Activated CD4-positive, alpha-beta memory T cell treated with anti-CD3 and anti-CD28 coated beads, Interleukin-2, amount 10 ng/mL, durations not matched to agents 7 days and 5 days (primary cell): ENCODE measurements at places on chromosomes 4 and X.

DNA sequence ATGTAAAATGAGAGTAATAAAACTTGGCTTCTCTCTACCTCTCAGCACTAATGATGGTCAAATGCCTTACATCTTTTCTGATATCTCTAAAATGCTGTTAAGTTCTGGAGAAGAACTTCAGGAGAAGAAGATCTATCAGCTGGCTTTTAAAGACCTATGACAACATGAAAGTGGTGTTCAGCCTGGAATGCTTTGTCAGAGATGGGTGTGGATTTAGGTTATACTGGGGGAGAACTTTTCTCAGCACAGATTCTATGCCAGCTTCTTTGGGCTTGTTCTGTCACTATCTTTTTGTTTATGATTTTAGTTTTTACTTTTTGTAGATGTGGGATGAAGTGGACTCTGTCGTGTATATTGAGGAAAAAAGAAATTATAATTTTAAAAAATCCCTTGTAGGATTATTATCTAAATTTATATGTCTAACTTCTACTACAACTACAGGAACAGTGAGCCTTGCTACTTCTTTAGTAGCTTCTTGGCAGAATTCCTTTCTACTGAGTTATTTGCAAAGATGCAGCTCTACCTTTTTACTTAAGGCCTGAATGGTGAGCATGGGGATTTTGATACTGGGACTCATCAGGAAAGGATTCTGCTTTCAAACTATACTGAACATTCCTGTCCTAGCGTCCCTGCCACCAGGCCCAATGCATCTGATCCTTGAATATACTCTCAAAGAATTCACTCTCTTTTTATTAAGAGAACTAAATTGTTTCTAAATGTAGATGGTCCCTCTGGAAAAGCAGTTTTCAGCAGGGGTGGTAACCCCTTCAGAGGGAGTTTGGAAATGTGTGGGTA, 19.6 kb downstream of the CYP2U1 start:
- DNase-seq, result no peak

DNA sequence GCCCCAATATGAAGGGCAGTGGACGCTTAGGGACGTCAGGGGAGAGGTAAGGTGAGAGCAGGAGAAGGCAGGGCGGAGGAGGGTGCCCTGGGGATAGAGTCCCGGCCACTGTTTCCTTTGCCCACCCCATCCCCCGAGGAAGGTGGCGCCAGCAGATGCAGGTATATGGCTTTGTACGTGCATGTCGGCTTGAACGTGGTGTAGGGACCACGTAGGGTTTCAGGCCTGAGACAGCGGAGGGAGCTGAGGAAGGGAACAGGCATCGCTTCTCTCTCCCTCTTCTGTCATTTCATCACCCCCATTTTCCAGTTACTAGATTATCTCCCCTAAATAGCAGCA, 97.9 kb downstream of the PHKA2 start:
- no peak for DNase-seq

- DNase-seq, result no peak
Measured at GRCh38 chr4:139972305-139972704, 181.7 kb downstream of the MAML3 start.

DNA sequence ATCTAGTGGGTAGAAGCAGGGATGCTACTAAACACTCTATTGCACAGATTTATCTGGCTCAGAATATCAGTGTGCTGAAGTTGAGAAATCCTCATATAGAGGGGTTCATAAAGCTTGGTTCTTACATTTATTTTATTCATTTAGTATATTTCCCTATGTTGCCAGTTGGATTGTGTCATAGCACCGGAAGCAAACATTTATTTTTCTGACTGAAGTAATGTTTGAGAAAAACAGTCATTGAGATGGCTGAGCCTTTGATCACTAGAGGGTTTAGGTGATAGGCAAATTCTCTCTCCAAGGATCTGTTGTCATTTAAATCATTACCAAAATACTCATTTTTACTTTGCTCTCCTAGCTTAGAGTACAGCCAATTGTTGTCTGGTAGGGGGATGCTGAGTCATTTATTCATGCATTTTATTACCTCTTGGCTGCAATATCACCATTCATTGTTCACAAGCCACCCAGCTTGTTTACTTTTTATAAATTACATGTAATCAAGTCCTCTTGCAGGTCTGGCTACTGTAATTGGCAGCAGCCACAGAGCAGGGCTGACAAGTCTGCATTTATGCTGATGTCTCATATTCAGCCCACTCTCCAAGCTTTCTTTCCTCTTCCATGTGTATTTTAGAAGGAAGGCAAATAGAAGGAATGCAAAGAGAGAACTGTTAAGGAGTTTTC, 15.2 kb downstream of the GAB1 start:
- no peak for DNase-seq
